ENCODE measurements at places on chromosomes 11 and 22.

GRCh38 chr11:57514538-57515331 lies 767 bp downstream of the SLC43A1 start:
- no peak for DNase-seq

GRCh38 chr22:35479359-35479758 lies 61.3 kb upstream of the RASD2 start:
- no peak for DNase-seq

GRCh38 chr11:107587306-107587979 lies 3.5 kb upstream of the ELMOD1 start:
- DNase-seq = no peak

DNA sequence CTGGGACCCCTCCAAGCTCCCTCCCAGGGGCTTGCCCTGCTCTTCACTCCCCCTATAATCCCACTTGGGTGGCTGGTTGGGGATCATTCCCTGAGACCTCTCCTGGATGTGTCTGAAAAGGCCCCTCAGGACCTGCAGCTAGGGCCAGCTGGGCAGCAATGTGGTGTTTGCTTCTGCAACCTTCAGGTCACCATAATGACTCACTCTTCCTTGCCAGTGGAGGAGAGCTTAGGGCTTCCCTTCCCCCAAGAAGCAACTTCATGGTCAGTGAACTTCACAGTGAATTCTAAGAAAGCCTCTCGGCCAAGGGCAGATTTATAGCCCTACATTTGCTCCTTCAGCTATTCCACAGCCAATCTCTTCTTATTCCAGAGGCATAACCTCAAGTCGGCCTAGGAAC lies 45.1 kb upstream of the TSPAN18 start:
- DNase-seq = no peak

DNA sequence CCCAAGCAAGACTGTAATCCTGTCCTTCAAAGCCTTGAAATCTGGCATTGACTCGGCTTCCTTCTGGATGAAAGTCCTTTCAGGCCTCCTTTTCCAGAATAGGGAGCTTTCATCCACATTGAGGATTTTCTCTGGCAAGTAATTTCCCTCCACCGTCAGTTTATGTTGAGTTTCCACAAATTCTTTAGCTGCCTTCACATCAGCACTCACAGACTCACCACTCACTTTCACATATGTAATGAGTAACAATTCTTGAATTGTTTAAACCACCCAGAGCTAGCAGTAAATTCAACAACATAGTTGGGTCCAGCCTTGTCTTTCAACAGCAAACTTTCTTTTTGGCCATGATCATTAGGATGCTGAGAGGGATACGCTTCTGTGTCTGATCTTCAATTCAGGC lies 84.3 kb upstream of the PRDM11 start:
- no peak for DNase-seq

DNA sequence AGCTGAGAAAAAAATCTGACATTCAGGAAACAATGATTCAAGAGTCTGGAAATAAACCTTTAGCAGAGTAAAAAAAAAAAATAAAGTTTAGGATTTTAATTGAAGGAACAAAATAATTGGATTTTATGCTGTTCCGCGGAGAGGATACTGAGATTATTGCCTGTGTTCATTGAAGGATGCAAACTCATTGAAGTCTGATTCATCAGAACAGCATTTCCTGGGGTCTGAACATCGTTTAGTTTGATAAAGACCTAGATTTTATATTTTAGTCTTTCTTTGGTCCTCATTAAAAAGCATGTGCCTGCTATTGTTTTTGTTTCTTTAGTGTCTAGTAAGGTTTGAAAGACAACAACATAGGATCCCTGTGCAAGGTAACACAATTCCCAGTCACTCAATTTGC lies 4.5 kb downstream of the TLCD5 start:
- DNase-seq = no peak

- no peak for DNase-seq
Observed at GRCh38 chr11:64357904-64358535, 942 bp upstream of the RPS6KA4 start.

GRCh38 chr11:117678658-117679406 lies 118.2 kb downstream of the DSCAML1 start:
- DNase-seq = no peak

GRCh38 chr11:1563697-1564534 lies 8.2 kb downstream of the DUSP8 start:
- peak; percentile 65 for DNase-seq

- DNase-seq = peak; percentile 37
Observed at GRCh38 chr11:47980088-47980906, at the start of gene PTPRJ. Gene PTPRJ (plus strand): TSS chr11:47980559. CDS start chr11:47980913, 354 bp downstream.

DNA sequence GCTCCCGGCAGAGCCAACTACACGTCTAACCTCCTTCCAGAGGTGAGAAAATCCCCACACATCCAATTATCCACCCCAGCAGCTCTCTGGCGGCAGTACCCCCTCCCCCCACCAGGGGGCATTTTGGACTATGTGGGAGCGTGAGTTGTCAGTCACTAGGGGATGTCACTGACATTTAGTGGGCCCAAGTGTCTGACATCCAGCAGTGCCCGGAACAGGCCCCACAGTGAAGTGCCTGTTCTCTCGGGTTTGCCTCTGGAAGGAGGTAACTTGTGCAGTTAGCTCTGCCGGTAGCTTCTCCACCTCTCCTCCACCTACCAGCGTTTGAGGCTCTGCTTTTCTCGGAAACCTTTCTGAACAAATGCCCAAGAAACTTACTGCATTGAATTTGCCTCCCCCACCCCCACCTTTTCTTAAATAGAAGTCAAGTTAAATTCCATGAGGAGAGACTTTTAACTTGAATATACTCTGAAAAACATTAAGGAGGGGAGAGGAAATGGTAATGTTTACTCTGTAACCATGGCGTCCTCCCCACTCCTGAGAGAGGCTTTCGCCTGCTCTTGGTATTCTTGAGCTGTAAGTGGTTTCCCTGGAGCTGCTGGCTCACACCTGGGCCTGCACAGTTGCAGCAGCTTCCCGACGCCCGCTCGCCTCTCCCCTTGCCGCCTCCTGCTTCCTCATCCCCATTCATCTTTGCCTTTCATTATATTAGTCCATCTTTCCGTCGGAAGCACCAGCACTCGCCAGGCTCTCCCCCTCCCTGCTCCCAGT lies 112.8 kb downstream of the WNT7B start:
- DNase-seq = peak; percentile 35

- no peak for DNase-seq
Observed at GRCh38 chr22:23237841-23238240, 57.5 kb downstream of the BCR start.

DNA sequence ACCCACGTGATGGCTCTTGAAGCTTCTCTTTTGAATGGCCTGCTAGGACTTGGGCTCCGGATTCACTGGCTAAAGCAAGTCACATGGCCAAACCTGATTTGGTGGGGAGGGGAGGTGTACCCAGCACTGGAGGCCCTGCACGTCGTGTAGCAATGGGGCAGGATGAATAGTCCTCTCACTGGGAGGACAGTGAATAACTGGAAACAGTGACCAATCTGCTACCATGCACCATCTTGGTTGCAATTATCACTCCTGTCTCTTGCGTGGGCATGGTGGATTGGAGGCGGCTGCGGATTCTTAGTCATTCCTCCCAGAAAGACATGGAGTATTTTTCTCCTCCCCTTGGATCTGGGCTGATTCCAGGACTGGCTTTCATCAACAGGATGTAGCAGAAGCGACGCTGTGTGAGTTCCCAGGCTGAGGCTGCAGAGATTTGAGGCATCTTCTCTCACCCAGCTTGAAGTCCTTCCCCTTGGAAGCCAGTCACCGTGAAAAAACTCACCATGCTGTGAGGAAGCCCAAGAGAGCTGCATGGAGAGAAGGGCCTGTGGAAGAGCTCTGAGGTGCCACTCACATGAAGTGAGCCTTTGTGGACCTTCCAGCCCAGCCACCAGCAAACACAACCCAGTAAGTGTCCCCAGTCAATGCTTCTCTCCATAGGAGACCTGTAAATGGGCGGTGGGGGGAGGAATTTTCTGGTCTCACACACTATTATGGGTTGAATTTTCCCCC lies 70.4 kb downstream of the IGLL1 start:
- no peak for DNase-seq

GRCh38 chr11:123203934-123204333 lies 8.9 kb upstream of the CLMP start:
- no peak for DNase-seq

GRCh38 chr22:30488121-30488520 lies 16.3 kb upstream of the SEC14L3 start:
- peak; percentile 4 for DNase-seq

GRCh38 chr11:62439785-62440602 lies 21.2 kb downstream of the SCGB1A1 start:
- no peak for DNase-seq

DNA sequence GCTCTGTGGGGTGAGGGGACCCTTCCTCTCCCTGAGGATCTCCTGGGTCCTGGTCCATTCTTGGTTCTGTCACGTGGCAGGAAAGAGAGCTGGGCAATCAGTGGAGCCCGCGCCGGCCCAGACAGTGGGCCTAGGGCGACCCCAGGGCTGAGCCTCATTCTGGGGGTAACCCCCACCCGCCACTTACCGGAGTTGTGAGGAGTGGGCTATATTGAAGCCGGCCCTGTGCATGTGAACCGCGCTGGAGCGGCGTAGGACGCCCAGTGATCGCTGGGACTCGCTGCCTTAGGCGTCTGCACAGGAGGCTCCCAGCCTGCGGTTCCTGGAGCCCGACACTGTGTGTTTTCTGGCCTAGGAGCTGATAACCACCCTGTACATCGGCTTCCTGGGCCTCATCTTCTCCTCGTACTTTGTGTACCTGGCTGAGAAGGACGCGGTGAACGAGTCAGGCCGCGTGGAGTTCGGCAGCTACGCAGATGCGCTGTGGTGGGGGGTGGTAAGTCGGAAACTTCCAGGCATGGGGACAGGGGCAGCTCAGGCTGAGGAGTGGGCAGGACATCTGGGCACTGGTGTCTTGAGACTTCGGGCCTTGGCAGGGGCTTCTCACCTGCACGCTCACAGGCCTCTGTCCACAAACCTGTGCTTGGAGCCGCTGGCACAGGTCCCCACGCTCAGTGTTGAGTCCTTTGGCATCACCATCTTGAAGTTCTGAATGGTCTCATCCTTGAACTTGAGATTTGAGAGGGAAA lies 127.1 kb downstream of the KCNQ1OT1 start:
- DNase-seq = no peak

DNA sequence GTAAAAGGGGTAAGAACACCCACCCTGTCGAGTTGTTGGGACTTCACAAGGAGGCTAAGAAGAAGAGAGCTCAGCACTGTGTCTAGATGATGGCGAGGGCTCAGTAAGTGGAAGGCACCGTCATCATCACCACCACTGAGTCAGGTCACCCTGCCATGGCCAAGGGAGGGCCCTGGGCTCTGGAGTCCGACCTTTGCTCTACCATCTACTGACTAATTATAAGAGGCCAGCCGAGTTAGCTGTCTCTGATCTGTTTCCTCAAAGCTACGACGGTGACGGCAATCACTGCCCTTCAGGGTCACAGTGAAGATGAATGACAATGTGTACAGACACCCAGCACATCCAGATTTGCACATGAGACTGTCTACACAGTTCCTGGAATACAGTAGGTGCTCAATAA lies 29.3 kb downstream of the KIAA0930 start:
- DNase-seq = no peak

DNA sequence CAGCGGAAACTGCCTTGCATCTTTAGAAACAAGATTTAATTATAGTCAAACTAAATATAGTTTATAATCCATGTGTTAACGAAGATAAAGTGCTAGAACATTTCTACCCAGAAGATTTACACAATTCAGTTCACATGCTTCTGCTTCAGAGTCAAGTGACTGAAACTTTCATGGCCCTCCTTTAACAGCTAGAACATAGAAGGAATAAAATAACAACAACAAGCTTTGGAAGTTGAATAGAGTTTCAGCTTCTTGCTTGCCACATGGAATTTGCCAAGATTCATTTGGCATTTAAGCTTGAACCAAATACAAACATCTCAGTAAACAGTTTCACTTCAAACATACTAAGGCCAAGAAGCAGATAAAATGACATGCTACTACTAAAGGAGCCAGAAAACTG lies 676.3 kb upstream of the ANO3 start:
- no peak for DNase-seq

DNA sequence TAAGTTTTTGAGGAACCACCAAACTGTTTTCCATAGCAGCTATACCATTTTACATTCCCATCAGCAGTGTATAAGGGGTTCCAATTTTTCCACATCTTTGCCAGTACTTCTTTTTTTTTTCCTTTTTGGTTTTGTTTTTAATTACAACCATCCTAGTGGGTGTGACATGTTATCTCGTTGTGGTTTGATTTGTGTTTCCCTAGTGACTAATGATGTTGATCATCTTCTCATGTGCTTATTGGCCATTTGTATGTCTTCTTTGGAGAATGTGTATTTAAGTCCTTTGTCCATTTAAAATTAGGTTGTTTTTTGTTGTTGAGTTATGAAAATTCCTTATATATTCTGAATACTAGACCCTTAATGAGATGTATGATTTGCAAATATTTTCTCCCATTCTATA lies 59.3 kb downstream of the STIM1 start:
- DNase-seq = no peak

DNA sequence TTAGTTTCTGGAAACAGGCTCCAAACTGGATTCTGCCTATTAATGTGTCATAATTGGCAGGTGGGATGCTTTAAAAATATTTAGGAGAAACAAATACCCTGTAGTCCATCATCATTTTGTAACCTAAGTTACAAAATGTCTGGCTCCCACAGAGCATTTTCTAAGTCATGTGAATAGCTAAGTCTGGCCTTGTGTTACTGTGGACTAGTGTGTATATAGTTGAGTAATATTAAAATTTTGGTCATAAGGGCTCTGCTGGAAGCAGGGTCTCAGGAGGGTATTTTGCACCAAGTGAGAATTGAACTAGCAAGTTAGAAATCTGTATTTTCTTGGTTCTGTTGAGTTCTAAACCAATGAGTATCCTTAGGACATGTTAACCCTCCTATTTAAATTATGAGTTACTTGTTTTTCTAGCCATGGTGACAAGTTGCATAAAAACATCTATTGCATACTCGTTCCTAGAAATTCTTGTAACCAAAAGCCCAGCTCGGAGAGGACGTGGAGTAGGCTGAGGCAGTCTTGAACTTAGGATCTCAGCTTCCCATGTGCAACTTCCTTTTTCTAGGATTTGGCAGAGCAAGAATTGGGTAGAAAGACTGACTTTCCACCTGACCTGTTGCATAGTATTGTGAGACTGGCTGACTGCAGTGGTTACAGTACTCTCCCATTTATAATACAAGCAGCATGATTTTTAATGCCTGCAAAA lies 5.4 kb downstream of the PTPMT1 start:
- no peak for DNase-seq

- DNase-seq = peak; percentile 75
Observed at GRCh38 chr11:125626288-125626950, 1.5 kb downstream of the CHEK1 start.

- DNase-seq = peak; percentile 15
Observed at GRCh38 chr11:107956543-107956942, 28.3 kb downstream of the RAB39A start.

GRCh38 chr11:41851743-41852142 lies 392.3 kb upstream of the LRRC4C start:
- DNase-seq = no peak
